ENCODE measurements at places on chromosomes 13 and 19.
A peak's percentile ranks its signal among the peaks of the same experiment; 100 is the strongest.

GRCh38 chr13:93814658-93815057, 588.1 kb downstream of the GPC6 start:
- no peak for DNase-seq

- no peak for DNase-seq
Measured at GRCh38 chr19:48714759-48715675, 4.5 kb downstream of the MAMSTR start.

DNA sequence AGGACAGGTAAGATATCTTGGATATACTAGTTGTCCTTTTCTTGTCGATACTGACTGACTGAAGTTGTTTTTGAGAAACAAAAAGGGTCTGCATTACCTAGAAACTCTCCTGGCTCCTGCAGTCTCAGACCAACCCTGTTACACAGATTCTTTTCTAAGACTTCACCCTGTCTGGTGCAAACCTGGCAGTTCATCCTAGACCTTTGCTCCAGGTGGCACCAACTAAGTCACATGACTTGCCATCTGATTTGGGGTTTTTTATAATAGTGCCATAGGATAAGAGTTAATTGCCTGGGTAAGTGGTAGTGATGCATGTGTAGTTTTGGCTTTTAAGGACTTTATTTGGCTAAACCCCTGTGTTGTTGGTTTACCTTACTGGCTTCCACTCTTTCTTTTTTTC, 14.3 kb downstream of the CHAMP1 start:
- DNase-seq: no peak

GRCh38 chr13:101398191-101398590, 18.1 kb downstream of the NALCN start:
- DNase-seq: peak; percentile 69

DNA sequence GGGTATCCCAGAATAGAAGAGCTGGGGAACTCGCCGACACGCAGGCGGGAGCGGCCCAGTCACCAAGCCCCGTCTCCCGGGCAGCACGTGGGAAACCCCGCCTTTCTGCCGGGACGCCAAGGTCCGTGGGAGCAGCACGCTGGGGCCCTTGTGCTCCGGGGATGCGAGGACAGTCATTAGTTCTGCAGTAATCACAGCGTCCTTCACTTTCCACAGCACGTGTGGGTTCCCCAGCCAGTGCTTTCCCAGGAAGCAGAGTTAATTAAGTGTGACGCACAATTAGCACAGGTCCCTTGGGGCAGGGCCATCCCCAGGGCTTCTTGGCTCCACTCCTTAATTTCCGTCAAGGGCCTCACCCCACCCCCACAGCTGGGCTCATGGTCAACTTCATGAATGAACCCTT, 64.3 kb upstream of the C13orf46 start:
- no peak for DNase-seq

DNA sequence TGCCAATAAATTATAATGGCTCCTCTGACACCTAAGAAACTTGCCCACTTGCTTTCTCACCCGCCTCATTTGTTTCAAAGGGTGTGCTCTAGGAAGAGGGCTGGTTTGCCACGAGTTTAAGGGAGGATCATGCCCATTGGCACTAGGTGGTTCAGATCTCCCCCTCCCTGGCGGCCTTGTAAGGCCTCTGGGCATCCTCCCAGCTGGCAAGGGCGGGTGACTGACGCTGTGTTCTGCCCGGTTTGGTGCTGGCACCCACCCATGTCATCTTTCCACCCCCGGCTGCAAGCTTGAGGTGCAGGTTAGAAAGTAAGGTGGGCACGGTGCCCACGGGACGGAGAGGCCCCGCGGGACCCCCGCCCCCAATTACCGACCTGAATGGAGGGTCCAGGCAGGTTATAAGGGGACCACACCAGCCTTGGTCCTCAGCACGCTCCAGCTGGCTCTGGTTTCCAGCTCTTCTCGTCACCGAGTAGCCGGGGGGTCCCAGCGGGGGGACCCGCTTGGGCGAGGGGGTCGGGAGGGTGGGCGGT, 90.4 kb downstream of the PTPRS start:
- DNase-seq: no peak
